Smooth muscle cell of the umbilical artery (primary cell): ENCODE measurements at places on chromosomes 3 and 15. TPM values are rescaled to one million over a fixed set of nuclear protein-coding genes. Genes with fewer than 3 reads are reported as not detected.

The RBM15B gene
- 23.8 and 36.6 TPM in 2 replicates for total RNA-seq

The TIMP4 gene
- 1.8 and 2.1 TPM in 2 replicates for total RNA-seq

The LMAN1L gene
- not detected in 2 replicates for total RNA-seq

The ADGRG7 gene
- 0.30 TPM in 1 of 2 replicates, not detected in the other for total RNA-seq

The THPO gene
- total RNA-seq = not detected in 2 replicates
